Posterior vena cava (tissue), 2 donors: ENCODE measurements at places on chromosomes 1 and 21. TPM values are rescaled to one million over a fixed set of nuclear protein-coding genes. Genes with fewer than 3 reads are reported as not detected.

Gene NEK2
- not detected for total RNA-seq

Gene BSDC1
- total RNA-seq = 42.5 TPM

Gene TCHHL1
- not detected for total RNA-seq

GRCh38 chr1:40032240-40032891, 8.2 kb upstream of the CAP1 start:
- DNase-seq = no peak

DNA sequence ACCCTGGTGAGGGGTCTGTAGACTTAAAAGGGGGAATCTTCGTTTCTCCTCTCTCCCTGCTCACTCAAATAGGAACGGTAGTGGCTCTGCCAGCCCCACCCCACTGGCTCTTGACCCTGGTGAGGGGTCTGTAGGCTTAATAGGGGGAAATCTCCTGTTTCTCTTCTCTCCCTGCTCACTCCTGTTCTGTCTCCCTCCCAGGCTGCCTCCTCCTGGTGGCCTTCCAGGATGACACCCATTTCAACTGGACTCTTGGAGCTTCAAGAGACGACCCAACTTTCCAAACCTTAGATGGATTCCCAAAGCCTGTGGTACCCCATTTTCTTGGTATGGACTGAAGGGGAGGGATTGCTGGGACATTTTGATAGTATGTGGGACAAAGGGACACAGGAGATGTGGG, 1.4 kb upstream of the EPHB2 start:
- no peak for DNase-seq

DNA sequence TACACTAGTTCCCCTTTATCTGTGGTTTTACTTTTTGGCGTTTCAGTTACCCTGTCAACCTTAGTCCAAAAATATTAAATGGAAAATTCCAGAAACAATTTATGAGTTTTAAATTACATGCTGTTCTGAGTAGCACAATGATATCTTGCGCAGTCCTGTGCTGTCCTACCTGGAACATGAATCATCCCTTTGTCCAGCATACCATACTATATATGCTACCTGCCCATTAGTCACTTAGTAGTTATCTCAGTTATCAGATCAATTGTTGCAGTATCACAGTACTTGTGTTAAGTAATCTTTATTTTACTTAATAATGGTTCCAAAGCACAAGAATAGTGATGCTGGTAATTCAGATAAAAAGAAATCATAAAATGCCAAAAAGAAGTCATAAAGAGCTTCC, 52.7 kb downstream of the AGBL4 start:
- DNase-seq = no peak

DNA sequence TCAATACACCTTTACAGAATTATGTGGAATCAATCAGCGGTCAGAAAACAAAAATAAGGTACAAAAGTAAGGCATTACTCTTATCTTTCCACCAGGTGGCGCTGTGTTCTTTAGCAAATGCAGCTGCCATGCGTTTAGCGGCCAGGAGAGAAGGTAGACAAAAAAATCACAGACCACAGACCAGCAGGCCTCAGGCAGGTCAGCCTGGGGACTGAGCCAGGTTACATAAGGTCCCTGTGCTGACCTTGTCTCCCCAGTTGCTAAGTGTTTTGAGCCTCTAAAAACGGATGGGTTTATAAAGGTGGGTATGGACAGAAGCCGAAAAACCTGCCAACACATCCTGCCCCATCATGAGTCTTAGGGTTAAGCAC, 2.8 kb downstream of the RGS16 start:
- no peak for DNase-seq

GRCh38 chr1:154609398-154610380, 1.7 kb upstream of the ADAR start:
- no peak for DNase-seq

DNA sequence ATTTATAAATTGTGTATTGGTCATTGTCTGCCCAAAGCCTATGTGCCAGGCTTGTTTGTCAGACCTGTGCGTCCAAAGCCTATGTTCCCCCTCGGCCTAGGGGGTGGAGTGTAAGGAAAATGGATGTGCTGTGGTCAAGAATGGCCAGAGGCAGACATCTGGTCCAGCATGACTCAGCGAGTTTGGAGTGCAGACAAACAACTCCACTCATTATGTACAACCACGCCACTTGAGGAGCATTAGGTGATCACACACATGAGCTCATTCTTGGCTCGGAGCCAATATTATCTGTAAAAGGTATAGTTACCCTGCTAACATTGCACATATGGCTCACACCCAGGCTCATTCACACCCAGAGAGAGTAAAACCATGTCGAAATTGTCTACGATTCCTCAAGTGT, 1047.6 kb upstream of the ADGRL4 start:
- DNase-seq = no peak

GRCh38 chr1:93729502-93729901, 47.9 kb upstream of the BCAR3 start:
- DNase-seq = no peak

DNA sequence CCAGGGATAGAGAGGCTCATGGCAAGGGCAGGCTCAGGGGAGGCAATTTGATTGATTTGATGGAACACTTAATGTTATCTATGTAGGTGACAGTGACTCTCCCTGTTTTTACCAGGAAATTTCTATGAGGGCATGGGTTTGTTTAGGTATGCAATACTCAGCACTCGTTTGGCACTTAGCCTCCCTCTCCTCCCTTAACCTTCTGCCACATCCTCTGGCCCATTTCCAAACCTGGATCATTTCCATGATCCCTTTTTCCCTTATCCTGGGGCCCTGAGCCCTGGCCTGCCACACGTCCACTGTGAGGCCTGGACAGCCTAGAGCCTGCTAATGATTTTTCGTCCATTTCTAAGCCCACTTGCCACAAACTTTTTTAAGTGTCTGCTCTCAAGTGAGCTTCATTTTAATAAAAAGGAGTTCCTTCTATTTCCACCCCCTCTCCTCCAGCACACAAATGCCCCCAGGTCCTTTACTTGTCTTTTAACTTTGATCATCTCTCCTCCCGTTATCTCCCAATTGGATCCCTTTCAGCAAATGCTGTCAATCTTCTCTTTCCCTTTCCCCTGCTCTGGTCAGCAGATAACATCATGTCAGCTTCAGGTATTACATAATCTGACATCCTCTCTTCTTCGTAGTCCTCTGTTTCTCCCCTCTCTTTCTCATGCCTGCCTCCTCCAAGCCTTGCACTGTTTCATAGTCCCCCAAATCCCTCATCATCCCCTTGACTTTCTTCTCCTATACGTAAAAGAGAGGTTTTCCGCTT, 37.8 kb upstream of the GADD45A start:
- no peak for DNase-seq
